NCI-H226 (cell line): ENCODE measurements at places on chromosomes 16 and 17.

DNA sequence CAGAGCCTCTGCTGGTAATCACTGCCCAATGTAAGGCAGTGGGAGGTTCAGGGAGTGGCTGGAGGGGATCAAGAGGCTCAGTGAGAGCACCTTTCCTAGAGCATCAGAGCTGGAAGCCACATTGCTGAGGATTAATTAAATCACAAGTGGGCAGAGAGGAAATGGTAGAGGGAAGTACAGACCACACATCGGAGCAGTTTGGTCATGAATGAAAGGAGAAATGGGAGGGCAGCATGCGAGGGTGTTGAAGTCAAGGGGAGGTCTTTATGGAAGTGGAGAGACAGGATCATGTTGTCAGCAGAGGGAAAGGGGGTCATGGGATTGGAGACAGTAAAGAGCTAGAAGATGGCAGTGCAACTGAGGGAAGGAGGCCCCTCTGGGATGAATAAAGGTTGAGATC lies 2.3 kb downstream of the CCL17 start:
- DNase-seq = no peak

GRCh38 chr16:17557480-17557879 lies 86.7 kb upstream of the XYLT1 start:
- DNase-seq = no peak

- no peak for DNase-seq
These were observed 25.4 kb upstream of the SLC38A8 start for GRCh38 chr16:84068041-84068440.

DNA sequence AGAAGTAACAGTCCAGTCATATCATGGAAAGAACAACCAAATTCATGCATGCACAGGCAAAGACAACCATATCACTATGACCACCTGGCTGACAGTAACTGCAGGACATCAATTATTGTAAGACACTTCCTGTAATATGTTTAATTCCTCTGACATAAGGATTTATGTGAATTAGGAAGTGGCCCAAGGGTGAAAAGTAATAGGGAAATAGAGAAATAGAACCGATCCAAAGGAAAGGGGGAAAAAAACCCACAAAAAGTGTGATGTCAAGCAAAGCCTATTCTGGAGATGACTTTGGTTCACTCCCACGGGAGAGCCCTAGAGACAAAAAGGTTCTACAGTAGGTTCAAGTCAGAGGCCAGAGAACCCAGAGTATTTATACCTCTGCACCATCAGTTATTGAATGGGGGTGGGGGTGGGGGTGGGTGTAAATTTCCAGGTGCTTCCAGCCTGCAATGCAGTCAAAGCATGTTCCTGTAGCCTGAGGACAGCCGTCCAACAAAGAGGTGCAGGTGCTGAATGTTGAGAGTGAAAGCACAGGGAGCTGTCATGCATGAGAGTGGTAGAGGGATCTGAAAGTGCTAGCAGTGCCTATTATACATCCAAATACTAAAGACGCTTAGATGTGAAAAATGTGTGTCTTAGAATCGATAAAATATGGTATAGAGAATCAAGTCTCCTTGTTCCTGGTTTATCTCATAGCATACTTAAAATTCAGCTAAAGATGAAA lies 95.6 kb upstream of the HLF start:
- no peak for DNase-seq

DNA sequence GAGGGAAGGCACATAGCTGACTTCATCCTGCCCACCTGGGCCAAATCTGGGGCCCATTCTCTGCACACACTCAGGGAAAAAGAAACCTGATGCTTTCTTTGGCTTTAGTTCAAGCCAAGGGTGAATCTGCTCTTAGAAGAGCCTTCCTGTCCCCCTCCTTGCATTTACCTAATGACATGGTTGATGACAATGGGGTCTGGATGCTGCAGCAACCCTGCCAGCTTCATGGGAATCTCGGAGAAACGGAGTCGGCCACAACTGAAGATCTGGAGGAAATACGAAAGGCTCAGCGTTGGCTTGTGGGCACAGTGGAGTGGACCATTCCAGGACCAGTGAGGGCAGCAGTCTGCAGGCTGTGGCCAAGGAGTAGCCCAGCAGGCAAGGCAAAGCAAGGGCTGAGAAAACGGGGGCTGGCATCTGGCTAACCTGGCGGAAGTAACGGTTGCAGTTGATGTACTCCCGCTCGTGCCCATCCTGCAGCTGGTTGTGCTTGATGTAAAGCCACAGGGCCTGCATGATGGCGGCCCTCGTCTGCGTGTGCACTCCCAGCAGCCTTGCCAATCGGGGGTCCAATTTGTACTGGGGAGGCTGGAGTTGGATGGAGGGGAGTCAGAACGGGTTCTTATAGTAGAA lies 6.4 kb upstream of the FTSJ3 start:
- DNase-seq = no peak

DNA sequence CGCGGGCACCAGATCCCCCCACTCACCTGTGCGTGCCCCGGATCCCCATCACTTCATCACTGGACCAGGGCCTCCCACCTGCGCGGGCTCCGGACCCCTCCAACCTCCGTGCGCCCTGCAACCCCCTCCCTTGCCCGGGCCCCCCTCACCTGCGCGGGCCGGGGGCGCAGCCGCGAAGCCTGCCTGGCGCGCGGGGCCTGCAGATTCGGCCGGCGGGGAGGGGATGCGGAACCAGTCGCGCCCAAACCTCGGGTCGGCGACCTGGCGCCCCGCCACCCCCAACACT lies 202 bp downstream of the CEP131 start:
- no peak for DNase-seq

GRCh38 chr16:51095084-51095881 lies 55.8 kb downstream of the SALL1 start:
- no peak for DNase-seq

DNA sequence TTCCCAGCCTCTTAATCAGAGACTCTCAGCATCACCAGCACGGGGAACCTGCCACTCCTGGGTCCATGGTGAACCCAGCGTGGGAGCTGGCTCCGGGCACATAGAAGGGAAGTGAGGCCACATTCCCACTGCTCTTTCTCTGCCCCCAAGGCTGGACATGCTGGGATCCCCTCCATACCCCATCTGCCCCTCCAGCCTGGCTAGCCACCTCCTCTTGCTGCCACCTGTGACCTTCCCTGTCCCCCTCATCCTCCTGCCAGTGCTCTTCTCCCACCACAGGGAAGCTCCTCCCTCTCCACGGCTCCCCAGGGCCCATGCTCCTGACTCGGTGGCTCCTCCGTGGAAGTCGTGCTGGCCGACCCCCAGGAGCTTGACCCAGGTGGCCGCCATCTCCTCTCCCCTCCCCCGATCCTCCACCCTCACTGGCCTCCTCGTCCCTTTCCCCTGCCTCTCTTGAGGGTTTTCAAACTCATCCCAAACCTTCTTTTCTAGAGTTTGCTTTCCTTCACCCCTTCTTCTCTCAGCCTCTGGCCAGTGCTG lies 139.1 kb upstream of the CHMP6 start:
- DNase-seq = no peak

- peak; percentile 6 for DNase-seq
These were observed 2.5 kb upstream of the ARL6IP1 start for GRCh38 chr16:18803569-18804462.

GRCh38 chr17:81738801-81739393 lies 26.8 kb downstream of the SLC25A10 start:
- DNase-seq = no peak

DNA sequence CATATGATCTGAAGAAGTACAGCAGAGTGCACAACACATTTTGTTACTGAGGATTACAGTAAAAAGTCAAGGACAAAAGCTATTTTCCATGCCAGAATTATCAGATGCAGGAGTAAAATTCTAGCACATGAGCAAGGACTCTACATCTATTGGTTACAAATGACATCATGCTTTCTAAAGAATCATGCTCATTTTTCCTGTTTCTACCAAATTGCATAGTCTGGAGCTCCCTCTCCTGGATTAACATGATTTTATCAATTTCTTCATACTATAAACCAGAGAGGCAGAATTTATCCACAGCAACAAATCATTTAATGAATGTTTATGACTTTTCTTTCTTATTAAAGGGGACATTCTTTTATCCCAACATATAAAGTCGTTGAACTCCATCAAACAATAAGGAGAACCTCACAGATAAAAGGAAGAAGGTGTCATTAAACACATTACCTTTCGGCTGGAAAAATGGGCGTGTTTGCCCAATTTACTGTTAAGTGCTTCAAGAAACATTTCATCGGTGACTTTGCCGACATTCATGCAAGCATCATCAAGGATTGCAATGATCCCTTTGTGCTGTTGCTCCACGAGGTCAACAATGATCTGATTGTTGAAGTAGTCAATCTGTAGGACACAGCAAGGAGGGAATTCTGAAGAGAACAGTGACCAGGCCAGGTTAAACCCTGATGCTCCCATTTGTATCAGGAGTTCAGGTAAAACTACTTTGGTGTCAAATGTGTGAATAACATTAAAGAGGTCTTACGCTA lies 121.7 kb downstream of the MYO1D start:
- DNase-seq = peak; percentile 41

DNA sequence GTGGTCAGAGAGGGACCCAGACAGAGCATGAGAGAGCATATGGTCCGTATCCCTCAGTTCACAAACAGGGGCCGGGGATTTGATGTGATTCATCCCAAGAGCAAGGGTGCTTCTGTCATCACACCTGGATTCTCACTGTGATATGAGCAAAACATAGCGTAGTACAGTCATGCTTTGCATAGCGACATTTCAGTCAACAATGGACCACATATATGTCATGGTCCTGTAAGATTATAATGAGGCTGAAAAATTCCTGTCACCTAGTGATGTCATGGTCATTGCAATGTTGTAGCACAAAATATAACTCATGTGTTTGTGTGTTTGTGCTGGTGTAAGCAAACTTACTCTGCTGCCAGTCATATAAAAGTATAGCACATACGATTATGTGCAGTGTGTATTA lies 207.4 kb upstream of the CDH13 start:
- no peak for DNase-seq

DNA sequence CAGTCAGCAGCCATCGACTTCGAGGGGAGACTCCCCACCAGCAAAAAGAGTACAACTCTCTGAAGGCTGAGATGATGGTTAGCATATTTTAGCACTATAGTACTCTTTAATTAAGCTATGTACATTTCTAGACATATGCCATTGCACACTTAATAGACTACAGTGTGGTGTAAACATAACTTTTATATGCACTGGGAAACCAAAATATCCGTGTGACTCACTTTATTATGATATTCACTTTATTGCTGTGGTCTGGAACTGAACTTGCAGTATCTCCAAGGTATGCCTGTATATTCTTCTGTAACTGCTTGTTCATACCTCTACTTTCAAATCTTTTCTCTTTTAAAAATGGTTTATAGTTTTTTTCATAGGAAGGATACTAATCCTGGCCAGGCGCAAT lies 11.0 kb upstream of the NXPH3 start:
- no peak for DNase-seq

DNA sequence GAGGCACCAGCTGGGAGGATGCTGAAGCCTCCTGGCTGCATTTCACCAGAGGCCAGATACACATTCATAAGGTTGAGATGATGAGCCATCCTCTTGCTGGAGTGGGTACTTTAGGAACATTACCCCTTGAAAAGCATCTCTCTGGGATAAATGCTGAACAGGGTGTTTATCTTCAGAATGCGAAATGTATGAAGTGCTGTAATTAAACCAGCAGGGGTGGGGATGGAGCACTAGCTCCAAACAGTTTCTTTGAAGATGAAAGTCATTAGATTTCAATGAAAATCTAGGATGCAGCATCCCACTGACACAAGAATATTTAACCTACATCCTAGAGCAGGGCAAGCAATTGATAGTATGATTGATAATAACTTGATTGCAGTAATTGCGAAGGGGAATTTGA lies 158.1 kb downstream of the CYLD start:
- no peak for DNase-seq

DNA sequence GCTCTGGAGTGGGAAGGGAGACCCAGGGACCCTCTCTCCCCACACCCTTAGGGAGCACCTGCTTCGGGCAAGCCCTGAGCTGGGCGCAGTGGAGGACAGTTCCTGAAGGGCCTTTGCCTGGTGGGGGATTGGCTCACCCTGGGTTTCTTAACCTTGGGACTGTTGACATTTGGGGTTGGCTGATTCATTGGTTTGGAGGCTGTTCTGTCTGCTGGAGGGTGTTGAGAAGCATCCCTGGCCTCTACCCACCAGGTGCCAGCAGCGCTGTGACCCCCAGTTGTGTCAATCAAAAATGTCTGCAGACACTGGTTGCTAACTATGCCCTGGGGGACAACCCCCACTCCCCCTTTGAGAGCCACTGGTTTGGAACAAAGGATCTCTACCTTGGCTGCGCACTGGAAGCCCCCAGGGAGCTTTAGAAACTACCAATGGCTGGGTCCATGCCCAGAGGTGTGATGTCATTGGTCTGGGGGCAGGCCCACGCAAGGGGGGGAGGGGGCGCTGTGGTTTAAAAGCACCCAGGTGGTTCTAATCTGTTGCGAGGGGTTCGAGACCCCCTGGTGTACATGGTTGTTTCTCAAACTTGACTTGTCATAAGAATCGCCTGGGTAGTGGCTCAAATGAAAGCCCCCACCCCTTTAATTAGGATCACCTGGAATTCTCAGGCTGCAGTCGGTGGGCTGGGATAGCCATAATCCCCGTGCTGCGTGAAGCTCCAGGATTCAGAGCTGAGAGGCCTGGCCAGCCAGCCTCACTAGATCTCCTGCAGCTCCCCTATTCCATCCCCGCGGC lies 151.9 kb upstream of the GSE1 start:
- DNase-seq = peak; percentile 28

DNA sequence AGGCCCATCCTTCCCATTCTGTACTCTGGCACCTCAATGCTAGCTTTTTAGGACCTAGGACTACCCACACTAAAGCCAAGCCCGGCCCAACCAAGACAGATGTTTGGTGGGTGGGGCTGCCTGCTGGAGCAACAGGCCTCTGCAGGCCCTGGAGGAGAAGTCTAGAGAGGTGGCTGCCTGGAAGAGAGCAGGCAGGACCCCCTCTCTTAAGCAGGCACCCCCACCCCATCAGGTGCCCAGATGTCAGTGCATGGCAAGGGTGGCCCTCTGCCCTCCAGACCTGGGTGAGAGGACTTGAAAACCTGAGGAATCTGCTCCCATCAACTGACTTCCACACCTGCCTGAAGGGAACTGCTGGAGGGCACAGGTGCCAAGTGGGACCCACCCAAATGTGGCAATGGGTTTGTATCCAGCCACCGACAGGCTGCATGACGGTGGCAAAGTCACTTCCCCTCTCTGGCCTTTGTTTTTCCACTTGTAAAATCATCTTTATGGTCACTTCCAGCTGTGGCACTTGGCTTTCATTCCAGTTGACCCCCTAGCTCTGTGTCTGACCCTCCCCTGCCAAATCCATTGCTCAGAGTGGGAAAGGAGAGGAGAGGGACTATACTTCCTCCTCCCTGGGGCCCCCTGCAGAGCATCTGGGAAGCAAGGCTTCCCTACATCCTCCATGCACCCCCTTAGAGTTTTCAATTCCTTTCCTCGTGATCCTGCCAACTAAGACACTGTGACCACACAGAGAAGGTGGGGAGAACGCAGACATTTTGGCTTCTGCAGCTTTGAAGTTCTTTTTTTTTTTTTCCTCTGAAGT lies 1.7 kb upstream of the STAT5A start:
- no peak for DNase-seq
